Stimulated activated CD4-positive, alpha-beta T cell treated with anti-CD3 and anti-CD28 coated beads, Interleukin-1b, Interleukin-23, amount 100 ng/mL, for 1 hour (primary cell): ENCODE measurements at places on chromosomes 3 and 15.

- DNase-seq: no peak
These were observed 89.4 kb upstream of the TJP1 start for GRCh38 chr15:29911705-29912104.

DNA sequence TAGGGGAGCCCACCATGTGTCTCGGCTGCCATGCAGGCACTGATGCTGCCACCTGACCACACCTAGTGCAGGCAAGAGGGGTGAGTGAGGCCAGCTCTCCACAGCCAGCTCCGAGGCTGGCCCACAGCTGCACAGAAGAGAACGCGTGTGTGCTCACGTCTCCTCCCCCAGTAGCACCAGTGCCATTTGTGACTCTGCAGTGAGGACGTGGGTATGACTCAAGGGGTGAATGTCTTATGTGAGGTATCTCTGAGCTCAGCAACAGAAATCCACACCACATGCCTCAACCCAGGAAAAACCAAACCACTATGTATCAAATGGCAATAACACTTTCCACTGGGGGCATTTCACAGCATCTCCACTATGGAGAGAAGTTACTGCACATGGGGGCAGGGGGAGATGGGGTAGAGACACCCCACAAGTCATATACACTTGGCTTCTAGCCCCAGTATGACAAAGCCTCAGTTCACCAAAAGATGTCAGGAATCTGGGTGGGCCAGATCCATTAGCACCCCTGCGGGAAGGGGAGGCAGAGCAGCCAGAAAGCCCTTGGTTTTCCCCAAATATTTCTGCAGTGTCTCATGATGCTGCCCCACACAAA, 87.6 kb downstream of the LRIG1 start:
- no peak for DNase-seq

- DNase-seq: no peak
These were observed 16.1 kb downstream of the IRAK2 start for GRCh38 chr3:10180738-10181295.

- DNase-seq: no peak
These were observed 275.9 kb downstream of the DOCK3 start for GRCh38 chr3:50950591-50950990.

DNA sequence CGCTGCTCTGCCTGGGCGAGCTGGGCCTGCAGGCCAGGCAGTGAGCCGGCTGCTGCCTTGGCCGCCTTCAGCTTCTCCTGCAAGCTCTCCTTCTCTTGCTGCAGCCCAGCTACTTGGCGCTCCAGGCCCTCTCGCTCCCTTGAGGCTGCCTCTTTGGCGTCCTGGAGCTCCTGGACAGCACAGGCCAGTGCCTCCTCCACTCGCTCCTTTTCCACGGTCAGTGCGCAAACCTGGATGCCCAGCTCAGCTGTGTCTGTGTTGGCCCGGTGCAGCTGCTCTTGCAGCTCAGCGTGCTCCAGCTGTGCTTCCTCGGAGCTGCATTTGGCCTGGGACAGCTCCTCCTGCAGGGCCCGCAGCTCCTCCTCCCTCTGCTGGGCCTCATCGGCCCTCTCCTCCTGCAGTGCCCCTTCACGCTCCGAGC, 23.1 kb downstream of the CXCR6 start:
- no peak for DNase-seq

GRCh38 chr3:58414538-58415197, 19.0 kb downstream of the PDHB start:
- peak; percentile 10 for DNase-seq

- DNase-seq: no peak
These were observed 1006.7 kb downstream of the ROBO1 start for GRCh38 chr3:78761126-78761525.

- DNase-seq: no peak
These were observed 20.9 kb downstream of the AVEN start for GRCh38 chr15:34018021-34018645.

- no peak for DNase-seq
These were observed 154.3 kb downstream of the GOLIM4 start for GRCh38 chr3:167941234-167941995.

GRCh38 chr3:153889905-153890334, 231.3 kb upstream of the ARHGEF26 start:
- DNase-seq: no peak

GRCh38 chr3:38726751-38727150, 77.3 kb upstream of the SCN5A start:
- DNase-seq: no peak

DNA sequence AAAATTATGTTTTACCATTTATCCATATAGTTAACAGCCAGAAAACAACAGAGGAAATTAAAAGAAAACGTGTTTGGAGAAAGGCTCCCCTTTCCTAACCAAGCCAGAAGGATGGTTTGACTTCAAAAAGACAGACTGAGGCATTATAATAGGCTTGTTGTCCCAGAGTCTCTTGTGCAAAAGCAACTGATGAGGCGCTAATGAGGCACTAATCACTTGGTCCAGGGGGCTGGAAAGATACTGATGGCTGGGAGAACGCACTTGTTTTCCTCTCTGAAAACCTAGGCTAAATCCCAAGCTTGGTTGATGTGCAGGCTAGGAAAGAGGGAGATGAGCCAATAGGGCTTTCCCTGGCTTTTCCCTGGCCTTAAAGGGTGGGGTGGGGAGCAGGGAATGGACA, 389.6 kb downstream of the NTRK3 start:
- no peak for DNase-seq

- DNase-seq: no peak
These were observed 1121.2 kb downstream of the NSUN3 start for GRCh38 chr3:95184038-95184437.

DNA sequence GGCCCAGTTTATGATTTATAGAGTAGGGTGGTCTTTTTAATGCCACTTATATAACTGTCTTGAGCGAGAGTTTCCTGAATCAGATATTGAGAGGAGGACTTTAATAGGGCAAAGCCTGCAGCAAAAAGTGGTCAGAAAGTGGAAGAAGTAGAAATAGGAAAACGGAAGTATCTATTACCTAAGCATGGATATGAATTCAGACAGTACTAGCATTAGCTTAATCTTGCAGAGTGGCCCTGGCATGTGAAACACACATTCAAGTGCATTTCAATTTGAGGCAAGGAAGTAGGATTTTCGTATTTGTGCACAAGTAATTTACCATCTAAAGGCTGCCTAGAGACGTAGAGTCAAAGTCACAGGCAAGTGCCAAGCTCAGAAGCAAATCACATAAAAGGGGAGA, 622.3 kb downstream of the DIPK2A start:
- DNase-seq: no peak

GRCh38 chr3:32958509-32958908, 7.1 kb downstream of the CCR4 start:
- DNase-seq: no peak

- no peak for DNase-seq
These were observed 545.7 kb downstream of the NLGN1 start for GRCh38 chr3:173943264-173943663.

- DNase-seq: no peak
These were observed 331.6 kb downstream of the PYDC2 start for GRCh38 chr3:191792580-191792979.

GRCh38 chr3:125123451-125124305, 67.9 kb upstream of the HEG1 start:
- no peak for DNase-seq

GRCh38 chr3:188090620-188091309, 63.2 kb upstream of the LPP start:
- DNase-seq: no peak

DNA sequence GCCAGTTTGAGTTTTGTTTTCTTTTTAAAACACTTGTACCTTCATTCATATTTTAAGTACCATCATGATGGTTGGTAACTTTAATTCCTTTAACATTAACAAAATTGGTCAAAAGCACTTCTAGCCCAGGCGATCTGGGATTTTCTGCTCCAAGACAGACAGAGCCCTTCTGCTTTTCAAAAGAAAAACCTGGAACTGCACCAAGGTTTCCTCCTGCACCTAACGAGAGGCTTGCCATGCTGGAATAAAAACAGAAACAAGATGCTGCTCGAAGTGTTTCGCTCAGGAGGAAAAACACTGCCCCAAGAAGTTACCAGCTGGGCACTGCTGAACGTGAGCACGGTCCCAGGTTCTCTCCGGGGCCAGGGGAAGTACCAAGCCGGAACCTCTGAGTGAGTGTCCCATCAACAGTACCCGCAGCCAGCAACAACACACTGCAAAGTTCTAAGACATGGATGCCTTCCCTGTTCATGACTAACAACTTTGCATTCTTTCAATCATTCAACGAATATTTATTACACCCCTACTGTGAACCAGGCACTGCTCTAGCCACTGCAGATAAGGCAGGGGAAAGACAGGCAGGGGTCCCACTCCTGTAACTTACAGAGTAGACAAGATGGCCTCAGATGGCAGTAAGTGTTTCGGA, 98.8 kb downstream of the XXYLT1 start:
- no peak for DNase-seq

DNA sequence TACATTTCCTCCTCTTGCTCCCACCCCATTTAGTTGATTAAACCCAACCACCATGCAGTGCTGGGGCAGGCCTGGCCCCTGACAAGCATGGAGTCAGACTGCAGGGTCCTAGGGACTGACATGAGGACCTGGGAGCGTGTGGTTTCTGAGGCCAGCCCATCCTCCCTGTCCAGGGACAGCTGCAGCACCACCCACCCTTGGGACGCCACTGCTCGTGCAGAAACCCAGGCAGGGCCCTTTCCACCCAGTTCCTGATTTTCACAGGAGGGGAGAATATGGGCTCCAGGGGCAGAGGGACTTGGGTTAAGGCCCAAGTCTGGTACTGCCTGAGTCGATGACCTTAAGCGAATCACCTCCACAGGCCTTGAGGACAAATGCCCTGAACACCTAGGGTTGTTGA, 23.7 kb downstream of the PLXND1 start:
- no peak for DNase-seq

- DNase-seq: no peak
These were observed 168.1 kb upstream of the MBNL1 start for GRCh38 chr3:152100491-152101132.

- DNase-seq: no peak
These were observed 47.8 kb upstream of the C3orf70 start for GRCh38 chr3:185200639-185201038.

DNA sequence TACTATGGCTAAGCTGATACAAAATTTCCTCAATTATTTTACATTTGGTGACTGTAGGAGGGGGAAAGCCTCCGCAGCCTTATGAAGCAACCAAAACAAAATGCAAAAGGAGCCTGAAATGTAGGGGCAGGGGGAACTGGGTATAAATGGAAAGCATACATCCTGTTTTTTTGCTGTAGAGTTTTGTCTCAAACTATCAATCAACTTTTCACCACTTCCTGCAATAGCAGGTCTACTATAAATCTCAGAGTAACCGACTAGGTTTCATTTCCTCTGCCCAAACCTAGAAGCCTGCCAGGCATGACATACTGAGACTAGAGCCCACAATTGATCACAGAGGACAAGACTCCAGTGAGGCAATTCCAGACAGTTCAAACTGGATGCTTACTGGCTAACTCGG, 91.3 kb downstream of the SHQ1 start:
- no peak for DNase-seq

GRCh38 chr3:177693616-177694264, 496.5 kb upstream of the TBL1XR1 start:
- DNase-seq: no peak

DNA sequence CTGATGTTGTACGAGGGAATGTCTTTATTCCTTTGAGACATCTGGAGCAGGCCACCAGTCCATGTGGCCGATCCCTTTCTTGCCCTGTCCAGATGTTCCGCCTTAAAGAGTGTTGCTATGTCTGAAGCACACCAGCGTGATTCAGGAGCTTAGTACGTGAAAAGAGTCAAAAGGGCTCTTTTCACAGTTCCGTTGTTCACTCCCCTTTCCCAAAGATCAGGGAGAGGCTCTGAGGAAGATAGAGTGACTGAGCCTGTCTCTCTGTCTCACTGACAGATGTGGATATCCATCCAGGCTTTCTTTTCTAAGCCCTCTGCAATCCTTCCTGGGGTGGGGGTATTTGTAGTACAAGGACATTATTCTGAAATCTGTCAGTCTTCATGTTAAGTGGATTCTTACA, 262.5 kb upstream of the LRTM1 start:
- no peak for DNase-seq

GRCh38 chr15:90774731-90775514, 57.8 kb downstream of the BLM start:
- no peak for DNase-seq

- DNase-seq: no peak
These were observed 278.0 kb upstream of the TBL1XR1 start for GRCh38 chr3:177475356-177475665.

GRCh38 chr3:123229145-123229544, 27.4 kb downstream of the SEC22A start:
- DNase-seq: no peak

DNA sequence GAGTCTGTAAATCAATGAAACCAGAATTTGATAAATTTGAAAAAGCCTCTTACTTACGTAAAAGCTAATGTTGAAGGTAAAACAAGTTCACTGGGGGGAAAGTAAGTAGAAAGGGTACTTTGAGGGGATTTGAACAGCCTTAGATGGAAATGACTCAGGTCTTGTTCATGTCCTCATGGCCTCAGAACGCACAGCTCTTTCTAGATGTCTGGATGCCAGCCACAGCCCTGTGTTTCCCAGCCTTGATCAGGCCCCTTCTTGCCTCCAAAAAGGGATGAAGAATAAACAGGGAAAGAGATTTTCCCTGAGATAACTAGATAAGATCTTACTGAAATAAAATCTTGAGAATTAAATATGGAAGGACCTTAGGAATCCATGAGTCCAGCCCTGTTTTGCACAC, 237.1 kb upstream of the GOLGA6L4 start:
- no peak for DNase-seq

- DNase-seq: no peak
These were observed 284.5 kb upstream of the TLE3 start for GRCh38 chr15:70382009-70382749.

DNA sequence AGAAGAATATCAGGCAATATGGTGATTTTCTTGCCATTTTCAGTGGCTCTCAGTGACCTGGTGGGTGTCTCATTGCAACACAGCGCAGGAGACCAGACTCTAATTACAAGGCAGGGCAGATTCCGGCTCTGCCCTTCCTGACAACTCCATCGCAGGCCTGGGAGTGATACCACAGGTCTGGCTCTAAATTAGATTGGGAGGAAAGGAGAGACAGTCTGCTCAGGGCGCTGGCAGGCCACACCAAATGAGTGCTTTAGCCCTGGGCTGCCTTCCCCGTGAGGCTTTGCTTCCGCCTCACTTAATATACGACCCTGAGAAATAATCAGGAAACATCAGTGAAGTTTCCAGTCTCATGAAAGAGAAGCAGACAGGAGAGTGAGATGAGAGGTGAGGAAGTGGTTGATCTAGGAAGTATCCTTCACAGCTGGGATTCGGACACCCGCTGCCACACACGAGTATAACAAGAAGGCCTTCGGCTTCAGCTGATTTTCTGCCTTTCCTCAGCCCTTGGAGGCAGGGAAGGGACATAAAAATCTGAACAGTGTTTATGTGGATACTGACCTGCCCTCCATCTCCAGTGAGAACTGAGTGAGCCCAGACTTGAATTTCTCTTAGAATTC, 73.7 kb upstream of the PROK2 start:
- no peak for DNase-seq

- DNase-seq: no peak
These were observed 43.3 kb downstream of the ADAMTS9 start for GRCh38 chr3:64644483-64644882.
